ENCODE measurements at places on chromosomes 6 and 20. TPM values are rescaled to one million over a fixed set of nuclear protein-coding genes. Genes with fewer than 3 reads are reported as not detected.

The RBM24 gene
- total RNA-seq = 0.33 TPM

DNA sequence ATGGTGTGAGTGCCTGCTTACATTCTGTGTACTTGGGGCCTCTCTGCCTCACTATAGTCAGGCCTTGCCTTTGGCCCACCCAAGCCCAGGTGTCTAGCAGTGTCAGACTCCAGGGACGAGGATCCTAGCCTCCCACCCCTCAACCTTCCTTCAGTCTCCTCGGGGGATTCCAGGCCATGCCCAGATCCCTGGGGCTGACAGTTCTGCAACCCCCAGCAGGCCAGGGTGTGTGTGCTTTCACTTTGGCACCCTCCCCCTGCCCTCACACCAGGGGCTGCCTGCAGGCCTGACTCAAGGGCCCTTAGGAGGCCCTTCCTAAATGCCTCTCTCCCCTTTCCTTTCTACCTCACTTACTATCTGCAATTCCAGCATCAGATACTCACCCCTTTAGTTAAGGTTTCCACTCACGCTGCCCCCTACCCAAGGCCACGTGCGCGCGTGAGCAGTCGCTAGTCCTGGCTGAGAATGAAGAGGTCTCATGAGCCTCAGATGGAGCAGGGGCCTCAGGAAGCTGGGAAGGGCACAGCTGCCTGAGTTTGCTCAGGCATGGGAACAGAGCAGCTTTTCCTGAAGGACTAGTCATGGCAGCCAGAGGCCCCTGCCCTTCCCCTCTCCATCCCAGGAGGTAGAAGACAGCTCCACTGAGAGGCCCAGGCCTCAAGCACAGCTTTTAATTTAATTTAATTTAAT lies 859 bp upstream of the CLPS start:
- no peaks in the 10 kb centered on the region for H3K36me3 ChIP-seq
- H3K4me3 ChIP-seq = no peak overlapping the region
- H3K4me1 ChIP-seq = no peaks in the 10 kb centered on the region

DNA sequence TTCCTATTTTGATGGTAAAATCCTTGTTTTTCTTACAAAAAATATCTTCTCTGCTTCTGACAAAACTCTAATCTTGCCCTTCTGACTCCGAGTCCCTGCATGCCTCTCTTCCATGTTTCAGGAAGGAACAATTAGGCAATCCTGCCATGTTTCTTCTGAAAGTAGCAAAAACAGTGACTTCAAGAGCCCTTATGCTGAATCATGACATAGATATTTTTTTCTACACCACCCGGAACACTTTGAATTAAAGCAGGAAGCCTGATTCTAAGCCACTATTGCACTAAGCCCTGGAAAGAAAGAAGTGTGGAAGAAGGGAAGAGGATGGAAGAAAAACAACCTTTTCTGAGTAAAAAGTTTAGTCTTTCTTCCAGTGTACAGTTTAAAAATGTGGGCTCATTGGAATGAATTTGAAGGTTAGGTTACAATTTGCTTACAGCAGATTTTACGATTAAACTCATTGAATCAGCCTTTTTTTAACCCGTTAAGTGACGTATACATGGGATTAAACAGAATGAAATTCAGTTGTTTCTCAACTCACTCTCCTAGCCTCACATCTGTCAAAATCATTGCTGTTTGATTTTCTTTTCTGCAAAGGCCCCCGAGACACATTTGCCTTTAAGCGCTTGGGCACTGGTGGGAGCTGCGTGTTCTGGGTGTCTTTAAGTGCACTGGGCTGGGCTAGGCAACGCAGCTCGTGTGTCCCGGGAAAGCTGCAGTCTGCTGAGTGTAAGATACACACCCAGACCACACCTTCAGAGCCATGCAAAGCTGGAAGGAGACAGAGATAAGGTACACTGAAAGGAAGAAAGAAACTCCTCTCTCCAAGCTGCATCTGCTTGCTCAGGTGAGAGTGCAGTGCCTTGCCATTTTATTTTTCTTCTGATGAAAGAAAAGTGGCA lies 159.4 kb upstream of the CITED2 start:
- no peak for DNase-seq
- no peaks in the 10 kb centered on the region for H3K36me3 ChIP-seq
- no peaks in the 10 kb centered on the region for H3K27me3 ChIP-seq
- H3K4me1 ChIP-seq = peaks cover 43% of the 10 kb centered on the region

DNA sequence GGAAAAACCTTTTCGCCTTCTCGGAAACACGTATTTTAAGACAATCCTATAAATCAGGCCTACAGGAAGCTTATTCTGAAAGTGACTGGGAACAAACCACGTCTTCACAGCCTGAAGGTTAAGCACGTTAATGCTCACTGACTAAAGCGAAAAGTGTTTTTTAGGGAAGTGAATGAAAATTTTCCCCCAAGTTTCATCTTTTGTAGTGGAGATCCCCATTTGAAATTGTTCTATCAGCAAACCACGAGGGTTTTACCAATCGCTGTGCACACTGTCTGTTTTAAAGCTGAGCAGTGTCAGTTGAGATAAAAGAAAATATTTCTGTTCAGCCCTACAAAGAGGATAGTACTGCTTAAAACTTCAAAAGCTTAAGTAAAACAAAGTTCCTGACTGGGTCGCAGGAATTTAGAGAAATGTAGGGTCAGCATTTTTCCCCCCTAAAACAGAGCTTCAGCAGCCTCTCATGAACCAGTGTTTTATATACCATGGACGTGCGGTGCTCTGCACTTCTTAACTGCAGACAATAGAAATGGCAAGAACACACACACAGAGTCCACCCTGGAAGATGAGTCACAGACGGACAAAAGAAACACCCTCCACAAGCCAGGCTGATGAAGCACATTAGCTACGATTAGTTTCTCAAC lies 34.9 kb downstream of the SLC22A23 start:
- no peaks in the 10 kb centered on the region for H3K36me3 ChIP-seq
- H3K27me3 ChIP-seq = no peaks in the 10 kb centered on the region

The KIF6 gene
- total RNA-seq = 0.38 TPM

- DNase-seq = no peak
- no peak overlapping the region for H3K27ac ChIP-seq
- H3K27me3 ChIP-seq = no peaks in the 10 kb centered on the region
- no peak overlapping the region for H3K4me3 ChIP-seq
Measured at GRCh38 chr6:161481786-161482516, 208.1 kb upstream of the AGPAT4 start.

DNA sequence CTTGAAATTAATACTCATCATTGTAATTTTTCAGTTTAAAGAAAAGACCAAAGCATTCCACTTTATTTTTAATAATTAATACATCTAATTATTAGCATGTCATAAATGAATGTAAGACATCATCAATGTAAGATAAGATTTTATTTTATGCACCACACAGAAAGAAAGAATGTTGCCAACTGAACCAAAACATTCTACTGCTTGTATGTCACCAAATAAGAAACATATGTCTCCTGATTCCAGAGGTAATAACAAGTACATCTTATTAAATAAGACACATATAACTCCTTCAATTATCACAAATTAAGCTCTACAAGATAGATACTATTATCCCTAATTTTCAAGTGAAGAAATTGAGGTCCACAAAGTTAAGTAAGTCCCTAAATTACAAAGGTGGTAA lies 189.5 kb downstream of the GMDS start:
- no peaks in the 10 kb centered on the region for H3K27me3 ChIP-seq
- H3K27ac ChIP-seq = no peak overlapping the region
- no peak for DNase-seq
- H3K4me3 ChIP-seq = no peak overlapping the region
- H3K36me3 ChIP-seq = no peaks in the 10 kb centered on the region

DNA sequence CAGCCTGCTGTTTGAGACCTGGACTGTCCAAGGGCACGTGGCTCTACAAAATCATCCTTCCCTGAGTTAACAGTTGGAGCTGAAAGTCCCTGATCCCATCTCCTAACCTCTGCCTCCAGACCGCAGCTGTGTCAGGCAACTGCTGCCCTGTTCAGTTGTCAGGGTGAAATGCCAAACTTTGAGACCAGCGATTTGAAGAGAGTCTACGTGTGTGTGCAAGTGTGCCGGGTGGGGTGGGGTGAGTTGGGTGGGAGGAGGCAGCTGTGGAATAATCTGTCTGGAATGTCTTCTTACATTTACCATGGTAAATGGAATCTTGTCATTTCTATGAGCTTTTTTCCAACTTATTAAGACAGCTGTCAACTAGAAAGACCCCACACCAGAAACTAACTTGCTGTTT lies 81.0 kb upstream of the FAM8A1 start:
- H3K4me1 ChIP-seq = no peaks in the 10 kb centered on the region
- no peak overlapping the region for H3K4me3 ChIP-seq
- DNase-seq = no peak

The CALHM4 gene
- not detected for total RNA-seq

DNA sequence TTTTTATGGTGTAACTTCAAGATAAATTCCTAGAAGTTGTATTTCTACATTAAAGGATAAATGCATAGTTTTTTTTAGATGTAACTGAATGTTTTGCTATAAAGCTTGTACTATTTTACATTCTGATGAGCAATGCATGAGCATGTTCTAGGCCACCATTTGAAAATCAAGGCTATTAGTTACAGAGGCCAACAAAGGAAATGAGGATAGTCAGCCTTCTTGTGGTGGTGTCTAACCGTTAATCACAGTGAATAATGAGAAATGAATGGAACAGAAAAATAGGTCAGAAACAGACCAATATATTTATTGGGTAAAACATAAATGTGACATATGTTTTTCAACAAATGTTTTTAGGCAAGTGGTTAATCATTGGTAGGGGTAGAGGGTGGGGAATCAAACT lies 37.6 kb upstream of the L3MBTL3 start:
- H3K27ac ChIP-seq = no peak overlapping the region
- no peaks in the 10 kb centered on the region for H3K4me1 ChIP-seq
- H3K4me3 ChIP-seq = no peak overlapping the region
- no peaks in the 10 kb centered on the region for H3K27me3 ChIP-seq
- DNase-seq = no peak
- no peaks in the 10 kb centered on the region for H3K36me3 ChIP-seq

- no peak overlapping the region for H3K4me3 ChIP-seq
- no peak overlapping the region for H3K27ac ChIP-seq
Measured at GRCh38 chr6:9875605-9876353, 539.1 kb downstream of the TFAP2A start.

DNA sequence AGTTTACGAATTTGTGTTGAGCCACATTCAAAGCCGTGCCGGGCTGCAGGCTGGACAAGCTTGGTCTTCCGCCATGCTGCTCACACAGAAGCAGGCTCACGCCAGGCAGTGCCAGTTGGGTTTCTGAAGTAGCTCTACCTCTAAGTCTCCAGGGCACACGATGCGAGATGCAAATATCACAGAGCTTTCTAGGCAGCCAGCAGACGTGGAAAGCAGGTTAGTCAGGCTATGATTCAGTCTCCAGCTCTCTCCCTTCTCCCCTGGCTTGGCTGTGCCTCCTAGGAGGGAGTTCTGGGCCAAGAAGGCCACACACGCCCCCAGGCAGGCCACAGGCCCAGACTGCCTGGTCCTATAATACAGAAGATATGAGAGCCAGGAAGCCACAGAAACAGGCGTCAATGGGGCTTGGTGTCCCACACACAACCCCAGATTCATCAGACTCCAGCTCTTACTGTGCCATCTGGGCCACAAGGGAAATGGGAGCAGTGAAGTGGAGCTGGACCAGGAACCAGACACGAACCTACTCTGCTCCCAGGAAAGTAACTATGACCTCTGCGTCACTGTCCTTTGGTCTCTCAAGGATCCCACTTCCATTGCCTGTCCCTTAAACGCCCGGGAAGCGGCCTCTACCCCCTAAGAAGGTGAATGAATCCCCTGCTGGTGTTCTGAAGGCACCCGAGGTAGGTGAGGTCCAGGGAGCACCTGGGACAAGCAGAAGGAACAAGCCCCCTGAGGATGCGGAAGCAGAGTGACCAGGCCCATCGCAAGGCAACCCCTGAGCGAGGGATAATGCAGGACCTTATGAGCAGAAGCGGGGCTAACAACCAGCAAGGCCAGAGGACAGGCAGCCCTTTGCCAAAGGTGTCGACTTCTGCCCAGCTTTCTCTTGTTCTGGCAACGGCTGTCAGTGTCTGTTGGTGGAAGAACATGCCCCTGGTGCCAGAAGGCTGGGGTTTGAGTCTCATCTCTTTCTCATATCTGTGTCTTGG lies 61.2 kb downstream of the GFOD1 start:
- DNase-seq = peak; percentile 72
- H3K27ac ChIP-seq = peak overlapping the region; percentile 27
- H3K4me3 ChIP-seq = no peak overlapping the region
- H3K4me1 ChIP-seq = peaks cover 38% of the 10 kb centered on the region
- H3K36me3 ChIP-seq = no peaks in the 10 kb centered on the region

The CAGE1 gene
- total RNA-seq = not detected

The SLPI gene
- total RNA-seq = 15.4 TPM

GRCh38 chr6:6461138-6461537 lies 127.4 kb upstream of the LY86 start:
- no peak for DNase-seq
- H3K4me1 ChIP-seq = no peaks in the 10 kb centered on the region
- no peak overlapping the region for H3K27ac ChIP-seq

The AGER gene
- total RNA-seq = 22.4 TPM

The KCNK17 gene
- 0.98 TPM for total RNA-seq

GRCh38 chr6:87059943-87060342 lies 35.0 kb downstream of the CGA start:
- no peak overlapping the region for H3K4me3 ChIP-seq
- H3K36me3 ChIP-seq = no peaks in the 10 kb centered on the region
- peak; percentile 74 for DNase-seq
- H3K27me3 ChIP-seq = no peaks in the 10 kb centered on the region
- H3K27ac ChIP-seq = no peak overlapping the region
- H3K4me1 ChIP-seq = no peaks in the 10 kb centered on the region

DNA sequence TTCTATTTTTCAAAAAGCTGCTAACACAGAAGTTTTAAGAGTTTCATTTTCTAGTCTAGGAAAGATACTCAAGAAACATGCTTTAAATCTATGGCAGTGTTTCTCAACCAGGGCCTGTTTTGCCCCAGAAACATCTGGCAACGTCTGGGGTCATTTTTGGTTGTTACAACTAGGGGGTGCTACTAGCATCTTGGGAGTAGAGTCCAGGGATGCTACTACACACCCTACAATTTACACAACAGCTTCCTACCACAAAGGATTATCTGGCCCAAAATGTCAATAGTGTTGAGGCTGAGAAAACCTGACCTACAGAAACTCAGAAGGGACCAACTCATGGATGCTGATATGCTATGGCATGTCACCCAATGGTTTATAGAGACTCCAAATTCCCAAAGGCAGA lies 24.4 kb downstream of the SERAC1 start:
- no peak overlapping the region for H3K27ac ChIP-seq
- peaks cover 7% of the 10 kb centered on the region for H3K36me3 ChIP-seq
- H3K4me1 ChIP-seq = no peaks in the 10 kb centered on the region

The TNFRSF21 gene
- 34.9 TPM for total RNA-seq

The RFX6 gene
- not detected for total RNA-seq

All from spleen (tissue), 13 donors.